DMS153 (cell line): ENCODE measurements at places on chromosomes 6 and 20.

DNA sequence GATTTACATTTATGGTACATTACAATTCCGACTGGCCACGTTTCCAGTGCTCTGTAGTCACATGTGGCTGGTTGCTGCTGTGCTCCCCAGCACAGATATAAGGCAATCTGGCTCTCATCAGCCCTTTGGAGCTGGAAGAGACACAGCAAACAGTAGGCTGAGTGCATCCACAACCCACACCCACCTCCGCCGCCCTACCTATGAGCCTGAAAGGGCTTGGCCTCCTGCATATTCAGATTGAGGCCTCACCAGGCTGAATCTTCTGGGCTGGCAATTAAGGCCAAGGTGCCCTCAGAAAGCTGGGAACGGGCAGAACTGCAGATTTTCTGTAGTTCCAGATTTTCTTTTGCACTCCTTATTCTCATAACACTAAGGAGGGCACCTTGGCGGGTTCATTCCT lies 2.7 kb upstream of the SNHG17 start:
- DNase-seq = no peak

DNA sequence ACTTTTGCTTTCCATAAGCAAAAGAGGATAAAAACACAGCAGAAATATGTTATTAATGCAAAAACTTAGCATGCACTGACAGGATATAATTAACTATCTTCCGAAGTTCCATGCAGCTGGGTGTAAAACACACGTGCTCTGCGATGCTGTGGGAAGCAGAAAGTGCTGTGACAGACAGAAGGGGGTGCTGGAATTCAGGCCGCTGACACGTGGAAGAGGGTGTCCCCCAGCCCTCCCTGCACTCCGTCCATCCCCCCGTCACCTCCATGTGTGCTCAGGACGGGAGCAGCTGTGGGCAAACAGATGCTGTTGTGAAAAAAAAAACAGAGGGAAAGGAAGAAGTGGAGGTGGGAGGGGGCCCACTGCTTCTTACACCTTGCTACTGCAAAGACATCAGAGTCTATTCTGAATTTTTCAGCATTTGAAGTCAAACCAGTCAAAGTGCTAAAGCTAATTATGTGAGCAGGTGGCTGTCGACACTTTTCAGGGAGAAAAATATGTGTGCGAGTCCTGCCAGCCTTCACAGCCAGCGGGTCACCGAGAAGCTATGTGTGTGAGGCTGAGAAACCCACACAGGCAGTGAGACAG lies 175.9 kb upstream of the AFDN start:
- no peak for DNase-seq

DNA sequence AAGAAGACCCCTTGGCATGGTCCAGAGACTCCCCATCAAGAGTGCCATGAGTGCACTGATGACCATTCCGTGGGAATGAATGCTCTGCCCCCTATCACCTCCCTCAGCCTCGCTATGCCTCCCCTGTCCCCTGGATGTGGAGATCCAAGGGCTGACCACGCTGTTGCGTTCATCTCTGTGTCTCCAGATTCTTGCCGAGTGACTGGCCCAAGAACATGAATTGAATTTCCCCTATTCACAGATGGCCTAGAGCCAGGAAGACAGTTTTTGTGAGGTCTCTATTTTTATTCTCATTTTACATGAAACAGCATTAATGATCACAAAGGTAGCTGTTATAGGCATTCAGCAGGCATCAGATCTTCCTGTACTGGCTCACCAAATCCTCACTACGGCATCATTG lies 33.6 kb downstream of the MAFB start:
- DNase-seq = no peak

DNA sequence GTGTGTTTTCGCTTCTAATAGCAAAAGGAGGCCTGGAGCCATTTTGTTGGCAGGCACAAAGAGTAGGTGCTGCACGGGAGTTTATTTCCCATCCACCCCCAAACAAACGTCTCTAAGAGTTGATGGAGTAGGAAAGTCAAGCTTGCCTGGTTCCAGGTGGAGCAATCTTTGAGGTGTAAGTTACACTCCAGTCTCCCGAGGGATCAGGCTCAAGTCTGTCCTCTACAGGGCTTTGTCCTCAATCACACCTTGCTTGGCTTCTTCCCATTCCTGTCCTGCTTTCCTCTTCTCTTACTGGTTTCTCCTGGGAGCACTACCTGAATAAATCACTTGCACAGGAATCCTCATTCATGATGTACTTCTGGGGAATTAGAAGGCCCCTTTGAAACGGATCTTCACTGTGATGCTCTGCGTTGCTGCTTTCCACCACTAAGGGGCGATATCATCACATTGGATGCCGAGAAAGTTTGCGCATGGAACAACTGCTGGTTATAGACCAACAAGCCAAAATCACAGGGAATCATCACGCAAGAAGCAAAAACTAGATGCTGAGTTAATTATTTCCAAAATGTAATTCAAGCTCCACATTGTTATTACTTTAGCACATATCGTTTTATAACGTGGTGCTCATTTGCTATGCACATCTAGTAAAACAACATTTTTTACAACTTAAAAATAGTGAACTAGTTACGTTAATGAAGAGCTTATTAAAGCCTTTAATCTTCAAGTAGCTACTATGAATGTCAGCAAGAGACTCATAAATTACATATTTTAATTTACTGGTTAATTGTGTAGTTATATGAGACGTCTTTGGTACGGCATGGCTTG lies 156.8 kb downstream of the DNAH8 start:
- peak; percentile 22 for DNase-seq

GRCh38 chr6:79546186-79546585 lies 9.0 kb upstream of the LCA5 start:
- no peak for DNase-seq

DNA sequence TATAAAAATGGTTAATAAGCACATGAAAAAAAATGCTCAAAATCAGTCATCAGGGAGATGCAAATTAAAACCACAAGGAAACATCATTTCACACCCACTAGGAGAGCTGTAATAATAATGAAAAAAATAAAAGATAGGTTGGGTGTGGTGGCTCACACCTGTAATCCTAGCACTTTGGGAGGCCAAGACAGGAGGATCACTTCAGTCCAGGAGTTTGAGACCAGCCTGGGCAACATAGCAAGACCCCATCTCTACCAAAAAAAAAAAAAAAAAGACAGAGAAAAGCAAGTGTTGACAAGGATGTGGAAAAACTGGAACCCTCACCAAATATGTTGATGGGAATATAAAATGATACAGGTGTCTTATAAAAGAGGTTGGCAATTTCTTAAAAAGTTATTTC lies 3.0 kb upstream of the MYLK4 start:
- no peak for DNase-seq
